WTC11 (cell line): ENCODE measurements at places on chromosomes 1 and 21. TPM values are rescaled to one million over a fixed set of nuclear protein-coding genes. Genes with fewer than 3 reads are reported as not detected.

Gene MCOLN2
- 3.8 to 5.4 TPM (median 4.8 TPM) in 3 replicates for total RNA-seq

Gene BROX
- total RNA-seq, result 27.1 to 27.9 TPM (median 27.9 TPM) in 3 replicates

Gene ELF3
- 13.7 to 15.0 TPM (median 14.4 TPM) in 3 replicates for total RNA-seq

Gene PRKAA2
- total RNA-seq, result 4.8 to 8.1 TPM (median 8.1 TPM) in 3 replicates

Gene OR2T33
- total RNA-seq, result not detected in 3 replicates

Gene MEGF6
- total RNA-seq, result 24.9 to 32.4 TPM (median 27.2 TPM) in 3 replicates

Gene CD1D
- total RNA-seq, result 3.8 to 4.7 TPM (median 3.9 TPM) in 3 replicates

Gene ZFP69B
- total RNA-seq, result 6.8 to 8.2 TPM (median 7.1 TPM) in 3 replicates

Gene DYNLT5
- 1.3 to 1.8 TPM (median 1.6 TPM) in 3 replicates for total RNA-seq

Gene RGS1
- total RNA-seq, result 0.14 to 0.22 TPM in 2 of 3 replicates, not detected in the other

Gene PADI4
- 0.26 to 0.39 TPM (median 0.27 TPM) in 3 replicates for total RNA-seq
